ENCODE measurements at places on chromosomes 11 and 22. TPM values are rescaled to one million over a fixed set of nuclear protein-coding genes. Genes with fewer than 3 reads are reported as not detected.

Gene SLC22A12
- total RNA-seq, result not detected

DNA sequence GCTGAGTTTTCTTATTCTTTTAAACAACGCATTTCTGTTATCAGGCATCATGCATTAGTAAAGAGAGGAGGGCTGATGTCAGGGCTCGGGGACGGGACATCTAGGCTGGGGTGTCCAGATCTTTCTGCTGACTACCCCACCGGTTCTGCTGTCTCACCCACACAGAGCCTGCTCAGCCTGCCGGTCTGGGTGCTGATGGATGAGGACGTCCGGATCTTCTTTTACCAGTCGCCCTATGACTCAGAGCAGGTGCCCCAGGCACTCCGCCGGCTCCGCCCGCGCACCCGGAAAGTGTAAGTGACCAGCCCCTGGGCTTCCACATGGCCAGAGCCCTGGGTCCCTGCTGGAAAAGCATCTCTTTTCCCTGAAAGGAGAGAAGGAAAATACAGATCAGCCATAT lies 9.4 kb downstream of the NCF4 start:
- DNase-seq, result peak; percentile 73

GRCh38 chr11:57424137-57424791 lies 2.7 kb downstream of the SLC43A3 start:
- no peak for DNase-seq

GRCh38 chr11:116471608-116472256 lies 301.1 kb downstream of the BUD13 start:
- DNase-seq, result no peak

DNA sequence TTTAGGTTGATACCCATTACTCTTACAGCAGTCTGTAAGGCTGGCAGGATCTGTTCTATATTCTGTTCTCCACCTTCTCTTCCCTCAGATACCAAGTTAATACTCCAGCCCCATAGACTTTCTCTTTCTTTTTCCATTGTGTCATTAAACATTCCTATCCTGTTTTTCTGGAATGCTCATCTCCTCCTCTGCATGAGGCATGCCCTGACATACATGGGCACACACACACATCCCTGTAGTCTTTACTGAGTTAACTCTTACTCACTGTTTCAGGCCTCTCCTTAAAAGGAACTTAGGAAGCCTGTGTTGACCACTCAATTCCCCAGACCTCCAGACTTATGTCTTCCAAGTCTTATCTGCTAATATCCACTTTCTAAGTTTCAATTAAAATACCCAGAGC lies 476.8 kb downstream of the METTL15 start:
- no peak for DNase-seq

Gene MAPK8IP2
- 0.83 TPM for total RNA-seq

GRCh38 chr11:124892750-124893454 lies 4.8 kb downstream of the ROBO4 start:
- peak; percentile 41 for DNase-seq

DNA sequence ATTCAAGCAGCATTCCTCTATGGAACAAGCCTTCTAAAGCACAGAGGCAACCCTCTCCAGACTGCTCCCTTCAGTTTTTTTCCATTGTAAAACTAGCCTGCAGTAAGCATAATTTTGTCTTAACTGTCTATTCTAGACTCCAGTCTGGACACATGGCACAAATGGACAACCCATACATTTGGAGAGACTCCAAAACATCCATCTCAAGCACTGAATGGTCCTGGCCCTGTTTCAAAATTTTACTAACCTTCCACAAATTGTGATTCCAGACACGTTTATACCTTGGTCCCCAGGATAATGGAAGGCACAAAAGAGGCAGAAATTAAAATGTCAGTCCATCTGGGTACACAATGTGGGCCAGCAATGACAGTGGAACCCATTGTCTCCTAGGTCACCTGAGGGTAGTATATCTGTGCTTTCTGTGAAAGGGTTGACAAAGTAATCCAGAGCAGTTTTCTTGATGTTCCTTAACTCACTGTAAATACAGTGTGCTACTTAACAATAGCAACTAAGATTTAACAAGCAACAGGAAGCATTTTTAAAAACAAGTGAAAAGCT lies 16.2 kb upstream of the SESN3 start:
- no peak for DNase-seq

- no peak for DNase-seq
Observed at GRCh38 chr22:35484651-35485556, 55.7 kb upstream of the RASD2 start.

Gene MAP6
- 13.5 TPM for total RNA-seq

Gene TTC38
- 30.9 TPM for total RNA-seq

Gene DEUP1
- not detected for total RNA-seq

Gene KDM4D
- total RNA-seq, result 1.2 TPM

- no peak for DNase-seq
Observed at GRCh38 chr11:111512296-111513239, at the start of gene BTG4. Gene BTG4 (minus strand): TSS chr11:111512386. CDS start chr11:111498776, 13,610 bp downstream.

- no peak for DNase-seq
Observed at GRCh38 chr11:59263225-59263894, 50.6 kb upstream of the MPEG1 start.

Gene TMEM86A
- total RNA-seq, result 4.6 TPM

Gene SAA4
- total RNA-seq, result not detected

- no peak for DNase-seq
Observed at GRCh38 chr11:26607725-26608506, 35.9 kb upstream of the MUC15 start.

- no peak for DNase-seq
Observed at GRCh38 chr11:3036419-3036818, 20.8 kb downstream of the CARS1 start.

Gene ROBO4
- 16.8 TPM for total RNA-seq

DNA sequence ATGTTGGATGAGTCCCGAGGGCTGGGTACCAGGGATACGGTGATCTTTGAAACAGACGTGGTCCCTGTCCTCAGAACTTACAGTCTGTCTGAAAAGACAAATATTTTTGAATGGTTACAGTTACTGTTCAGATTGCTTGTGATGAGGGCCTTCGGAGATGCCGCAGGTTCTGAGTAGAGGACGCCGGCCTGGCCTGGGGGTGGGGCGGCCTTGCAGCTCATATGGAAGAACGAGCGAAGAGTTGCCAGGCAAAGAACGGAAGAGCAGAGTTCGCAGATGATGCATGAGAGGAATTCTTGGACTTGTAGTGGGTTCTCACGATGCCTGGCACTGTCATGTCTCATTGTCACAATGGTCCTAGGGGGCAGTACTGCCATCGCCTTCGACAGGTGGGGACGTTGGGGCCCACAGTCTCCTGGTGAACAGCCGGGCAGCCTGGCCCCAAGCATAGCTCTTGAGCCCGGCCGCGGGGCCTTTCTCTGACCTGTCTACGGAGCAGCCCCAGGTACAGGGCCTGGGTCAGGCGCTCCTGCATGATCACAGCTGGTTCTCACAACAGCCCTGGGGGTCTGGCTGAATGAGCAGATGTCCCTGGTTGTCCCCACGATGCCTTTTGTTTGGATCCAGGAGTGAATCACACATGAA lies 60.9 kb upstream of the PARVG start:
- DNase-seq, result no peak

DNA sequence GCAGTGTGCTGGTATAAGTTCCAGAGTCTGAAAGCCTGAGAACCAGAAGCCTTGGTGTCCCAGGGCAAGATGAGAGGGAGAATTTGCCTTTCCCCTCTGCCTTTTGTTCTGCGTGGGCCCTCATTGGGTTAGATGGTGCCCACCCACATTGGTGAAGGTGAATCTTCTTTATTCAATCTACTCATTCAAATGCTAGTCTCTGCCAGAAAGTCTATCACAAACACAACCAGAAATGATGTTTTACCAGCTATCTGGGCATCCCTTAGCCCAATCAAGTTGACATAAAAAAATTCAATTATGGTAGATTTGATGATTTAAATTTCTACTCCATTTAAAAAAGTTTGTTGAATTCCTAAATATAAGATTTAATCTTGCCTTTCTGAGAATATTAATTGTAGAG lies 22.2 kb downstream of the CSTPP1 start:
- DNase-seq, result no peak

- no peak for DNase-seq
Observed at GRCh38 chr22:32067613-32068012, 24.6 kb downstream of the SLC5A1 start.

GRCh38 chr11:121763526-121763925 lies 310.8 kb upstream of the SORL1-AS1 start:
- no peak for DNase-seq

- no peak for DNase-seq
Observed at GRCh38 chr11:335779-336658, 15.4 kb upstream of the IFITM3 start.

DNA sequence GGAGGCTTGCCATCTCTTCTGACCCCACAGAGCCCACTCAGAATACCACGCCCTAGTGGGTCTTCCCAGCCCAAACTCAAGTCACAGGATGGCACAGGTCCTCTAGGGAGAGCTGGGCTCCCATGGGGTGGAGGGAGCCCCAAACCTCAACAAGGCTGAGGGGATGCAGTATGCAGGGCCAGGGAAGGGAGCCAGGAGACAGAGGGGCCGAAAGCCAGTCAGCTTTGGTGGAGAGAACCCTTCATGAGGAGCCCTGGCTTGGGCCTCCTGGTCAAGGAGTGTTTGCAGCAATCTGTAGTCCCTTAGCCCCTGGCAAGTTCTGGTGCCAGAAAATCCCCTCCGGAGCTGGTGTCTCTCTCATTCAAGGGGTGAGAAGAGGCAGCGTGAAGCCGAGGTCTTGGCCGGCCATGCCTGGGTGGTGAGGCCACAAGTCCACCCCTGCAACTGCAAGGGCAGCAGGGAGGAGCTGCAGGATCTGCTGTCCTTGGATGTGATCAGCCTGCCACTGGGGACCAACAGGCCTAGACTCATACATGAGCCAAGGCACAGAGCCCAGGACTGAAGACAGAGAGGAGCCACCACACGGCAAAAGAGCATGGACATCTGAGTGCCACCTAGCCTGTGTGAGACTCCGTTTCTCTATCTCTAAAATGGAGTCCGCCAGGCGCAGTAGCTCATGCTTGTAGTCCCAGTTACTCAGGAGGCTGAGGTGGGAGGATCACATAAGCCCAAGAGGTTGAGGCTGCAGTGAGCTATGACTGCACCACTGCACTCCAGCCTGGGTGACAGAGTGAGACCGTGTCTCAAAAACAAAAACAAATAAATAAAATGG lies 24.1 kb downstream of the NEAT1 start:
- no peak for DNase-seq

- DNase-seq, result no peak
Observed at GRCh38 chr11:7320306-7320705, 68.6 kb downstream of the SYT9 start.

Gene OR5T3
- not detected for total RNA-seq

GRCh38 chr11:19664886-19665548 lies 47.6 kb upstream of the NAV2 start:
- DNase-seq, result no peak

Gene CALCA
- not detected for total RNA-seq

Gene CLMP
- 34.4 TPM for total RNA-seq

GRCh38 chr22:36770513-36771231 lies 5.2 kb downstream of the IFT27 start:
- DNase-seq, result no peak

Gene MISFA
- total RNA-seq, result 5.9 TPM

Gene PNPLA3
- total RNA-seq, result 0.75 TPM

GRCh38 chr11:95256321-95256779 lies 25.3 kb upstream of the SESN3 start:
- DNase-seq, result no peak

Gene DSCAML1
- total RNA-seq, result 0.81 TPM

DNA sequence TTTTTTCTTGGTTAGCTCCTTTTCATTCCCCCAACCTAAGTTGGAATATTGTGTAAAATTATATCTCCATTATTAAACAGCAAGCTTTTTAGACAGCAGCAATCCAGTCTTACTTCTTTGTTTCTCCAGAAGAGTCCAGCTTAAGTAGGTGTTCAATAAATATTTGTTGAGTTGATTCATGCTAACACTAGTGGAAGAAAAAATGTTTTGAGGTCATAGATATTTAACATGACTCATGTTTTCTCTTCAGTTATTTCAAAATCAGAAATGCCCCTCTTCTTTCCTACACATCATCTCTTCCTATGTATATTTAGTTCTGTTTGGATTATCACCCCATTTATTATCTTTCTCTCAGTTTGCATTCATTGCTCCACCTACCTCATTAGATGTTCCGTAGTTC lies 20.3 kb downstream of the CCDC83 start:
- DNase-seq, result no peak

Gene RASL10A
- total RNA-seq, result 5.3 TPM

DNA sequence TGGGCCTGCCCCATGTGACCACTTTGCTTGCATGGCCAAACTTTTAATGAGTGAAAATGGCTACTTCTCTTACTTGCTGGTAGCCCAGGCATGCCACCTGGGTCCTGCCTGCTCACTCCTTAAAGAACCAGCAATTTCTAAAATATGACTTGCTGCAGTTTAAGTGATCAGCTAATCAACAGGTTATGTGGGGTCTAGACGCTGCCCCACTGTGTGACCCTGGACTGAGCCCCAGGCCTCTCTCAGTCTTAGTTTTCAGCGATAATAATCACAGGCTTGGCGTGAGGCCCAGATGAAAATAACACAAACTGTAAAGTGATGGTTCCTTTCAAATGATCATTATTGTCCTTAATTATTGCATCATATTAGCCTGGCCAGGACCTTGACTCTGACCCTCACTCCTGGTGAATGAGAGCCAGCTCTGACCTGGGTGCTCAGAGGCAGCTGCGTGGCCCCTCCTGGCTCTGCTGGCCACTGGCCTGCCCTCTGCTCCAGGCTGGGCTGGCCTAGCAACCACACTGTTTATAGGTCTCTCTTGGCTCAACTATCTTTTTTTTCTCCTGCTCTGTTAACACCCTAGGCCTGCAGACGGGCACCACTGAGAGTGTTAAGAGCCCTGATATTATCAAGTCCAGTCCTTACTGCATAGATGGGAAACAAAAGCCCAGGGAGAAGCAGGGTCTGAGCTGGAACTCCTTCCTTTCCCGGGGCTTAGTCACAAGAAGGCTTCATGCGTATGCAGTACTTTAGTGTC lies 89.7 kb downstream of the RRM1 start:
- no peak for DNase-seq

DNA sequence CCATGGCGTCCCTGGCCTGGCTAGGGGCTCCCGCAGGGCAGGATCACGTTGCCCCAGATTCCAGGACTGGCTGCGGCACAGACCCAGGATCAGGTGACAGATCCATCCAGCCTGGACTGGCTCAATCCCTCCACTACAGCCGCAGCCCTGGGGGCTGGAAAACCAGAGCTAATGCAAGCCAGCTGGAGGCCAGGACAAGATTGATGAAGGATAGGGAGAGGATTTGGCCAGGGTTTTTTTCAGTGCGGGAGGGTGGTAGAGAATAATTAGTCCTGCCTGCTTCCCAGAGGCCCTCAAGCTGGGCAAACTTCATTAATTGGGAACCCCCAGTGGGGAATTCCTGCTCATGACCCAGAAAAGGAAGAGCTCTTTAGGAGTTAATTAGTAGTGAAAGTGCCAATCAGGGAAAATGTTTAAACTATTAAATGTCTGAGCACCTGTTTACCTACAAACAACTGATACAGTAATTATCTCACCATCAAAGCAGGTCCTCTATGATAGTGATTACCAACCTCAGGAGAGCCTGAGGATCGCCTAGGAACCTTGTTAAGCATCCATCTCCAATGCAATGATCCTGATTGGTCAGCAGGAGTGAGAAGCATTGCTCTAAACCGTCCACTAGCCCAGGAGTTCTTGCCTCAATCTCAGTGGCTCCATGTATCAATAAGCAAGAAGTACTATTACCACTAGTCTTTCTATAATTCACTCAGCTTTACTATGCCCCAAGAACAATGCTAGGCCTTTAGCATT lies 33.0 kb upstream of the MYOD1 start:
- DNase-seq, result no peak
